Dorsolateral prefrontal cortex (tissue), 122 donors: ENCODE measurements at places on chromosomes 5 and 9.

- no peak for DNase-seq
Measured at GRCh38 chr9:136572003-136572827, 26.4 kb upstream of the NOTCH1 start.

GRCh38 chr5:170846416-170846815, 15.4 kb upstream of the RANBP17 start:
- no peak for DNase-seq

- DNase-seq, result no peak
Measured at GRCh38 chr5:34531751-34532360, 124.3 kb upstream of the RAI14 start.

DNA sequence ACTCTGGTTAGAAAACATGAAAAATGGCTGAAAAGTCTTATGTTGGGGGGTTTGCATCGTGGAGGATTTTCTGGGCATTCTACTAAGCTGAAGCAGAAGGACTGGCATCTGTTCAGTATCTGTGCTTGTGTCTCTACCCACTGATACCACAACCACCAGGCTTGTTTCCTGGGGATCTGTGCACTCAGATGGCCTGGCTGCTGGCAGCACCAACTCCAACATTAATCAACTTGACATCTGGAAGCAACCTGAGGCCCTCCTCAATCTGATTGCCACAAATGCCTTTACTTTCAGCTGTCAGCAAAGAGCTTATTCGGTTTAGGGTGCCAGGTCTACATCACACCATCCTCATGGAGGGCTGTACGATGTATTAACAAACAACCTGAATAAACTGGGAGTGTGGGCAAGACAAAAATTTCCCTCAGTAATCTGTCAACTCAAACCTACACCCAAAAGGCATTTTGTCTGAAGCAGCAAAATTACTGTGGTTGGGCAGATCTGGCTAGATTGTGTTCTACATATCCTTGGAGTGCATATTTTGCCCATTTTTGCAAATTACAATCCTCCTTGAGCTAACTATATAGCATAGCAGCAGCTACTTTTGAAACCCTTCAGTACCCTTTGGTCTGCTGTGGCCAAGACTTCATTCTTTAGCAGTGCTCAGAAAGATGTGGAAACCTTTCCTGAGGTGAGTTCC, 74.6 kb downstream of the FOXD1 start:
- no peak for DNase-seq

DNA sequence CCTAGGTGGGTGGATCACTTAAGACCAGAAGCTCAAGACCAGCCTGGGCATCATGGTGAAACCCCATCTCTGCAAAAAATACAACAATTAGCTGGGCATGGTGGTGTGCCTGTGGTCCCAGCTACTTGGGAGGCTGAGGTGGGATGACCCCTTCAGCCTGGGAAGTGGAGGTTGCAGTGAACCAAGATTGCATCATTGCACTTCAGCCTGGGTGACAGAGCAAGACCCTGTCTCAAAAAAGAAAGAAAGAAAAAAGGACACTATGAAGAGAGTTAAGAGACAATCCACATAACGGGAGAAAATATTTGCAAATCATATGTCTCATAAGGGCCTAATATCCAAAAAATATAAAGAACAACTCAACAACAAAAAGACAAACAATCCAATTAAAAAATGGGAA, 57.9 kb downstream of the NDST1 start:
- no peak for DNase-seq

DNA sequence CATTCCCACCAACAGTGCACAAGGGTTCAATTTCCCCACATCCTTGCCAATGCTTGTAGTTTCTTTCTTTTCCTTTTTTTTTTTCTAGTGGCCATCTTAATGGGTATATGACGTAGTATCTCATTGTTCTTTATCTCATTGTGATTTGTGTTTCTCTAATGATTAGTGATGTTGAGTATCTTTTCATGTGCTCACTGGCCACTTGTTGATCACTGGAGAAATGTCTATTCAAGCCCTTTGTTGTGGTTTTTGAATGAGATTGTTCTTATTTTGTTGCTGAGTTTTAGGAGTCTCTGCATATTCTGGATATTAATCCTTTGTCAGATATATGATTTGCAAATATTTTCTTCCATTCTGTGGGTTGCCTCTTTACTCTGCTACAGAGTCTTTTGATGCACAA, 1.6 kb upstream of the TMED9 start:
- DNase-seq, result no peak

DNA sequence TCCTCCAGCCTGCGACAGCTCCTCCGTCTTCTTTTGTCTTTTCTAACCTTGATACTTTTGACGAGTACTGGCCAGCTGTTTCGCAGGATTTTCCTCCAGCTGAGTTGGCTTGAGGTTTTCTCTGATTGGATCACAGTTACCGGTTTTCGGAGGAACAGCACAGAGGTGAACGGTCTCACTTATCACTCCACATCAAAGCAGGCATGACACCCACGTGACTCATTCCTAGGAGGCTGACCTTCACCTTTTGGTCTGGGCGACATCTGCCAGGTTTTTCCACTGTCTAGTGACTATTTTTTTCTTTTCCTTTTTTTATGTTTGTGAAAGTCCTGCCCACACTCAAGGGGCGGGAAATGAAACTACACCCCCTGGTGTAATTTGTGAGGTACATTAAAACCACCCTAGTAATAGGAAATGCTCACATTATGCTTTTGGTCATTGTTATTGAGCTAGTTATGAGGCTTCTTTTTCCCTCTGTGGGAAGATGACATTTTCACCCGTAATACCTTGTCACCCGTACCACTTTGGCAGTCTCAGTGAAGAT, 319.2 kb downstream of the GADD45G start:
- no peak for DNase-seq

GRCh38 chr5:61999371-61999770, 306.6 kb upstream of the KIF2A start:
- DNase-seq, result no peak

- no peak for DNase-seq
Measured at GRCh38 chr9:98328770-98329169, 73.3 kb upstream of the TBC1D2 start.

DNA sequence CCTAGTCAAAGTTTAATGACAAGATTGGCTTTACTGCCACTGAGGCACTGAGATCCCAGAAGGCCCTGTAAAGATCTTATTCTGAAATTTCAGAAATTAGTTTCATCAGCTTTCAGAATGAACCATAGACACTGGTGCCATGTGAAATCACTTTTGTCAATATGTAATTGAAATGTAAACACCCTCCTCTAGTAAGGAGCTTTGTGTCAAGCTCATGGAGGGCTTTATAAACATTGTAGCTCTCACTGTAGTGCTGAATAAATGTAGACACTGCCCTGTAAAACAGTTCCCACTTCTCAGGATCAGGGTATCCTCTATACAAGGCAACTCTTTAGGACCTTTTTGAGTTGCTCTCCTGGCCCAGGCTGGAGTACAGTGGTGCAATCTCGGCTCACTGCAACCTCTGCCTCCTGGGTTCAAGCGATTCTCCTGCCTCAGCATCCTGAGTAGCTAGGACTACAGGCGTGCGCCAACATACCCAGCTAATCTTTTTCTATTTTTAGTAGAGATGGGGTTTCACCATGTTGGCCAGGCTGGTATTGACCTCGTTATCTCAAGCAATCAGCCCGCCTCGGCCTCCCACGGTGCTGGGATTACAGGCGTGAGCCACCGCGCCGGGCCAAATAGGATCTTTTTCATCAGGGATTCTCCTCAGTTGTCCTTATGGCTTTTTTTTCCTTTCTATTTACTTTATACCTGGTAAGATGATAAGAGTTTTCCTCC, 1823.9 kb upstream of the CDH9 start:
- no peak for DNase-seq

- DNase-seq, result no peak
Measured at GRCh38 chr5:144778561-144778960, 607.9 kb downstream of the KCTD16 start.

- no peak for DNase-seq
Measured at GRCh38 chr9:137918331-137919094, 40.9 kb downstream of the CACNA1B start.

GRCh38 chr9:107907715-107908114, 418.1 kb upstream of the KLF4 start:
- DNase-seq, result no peak

DNA sequence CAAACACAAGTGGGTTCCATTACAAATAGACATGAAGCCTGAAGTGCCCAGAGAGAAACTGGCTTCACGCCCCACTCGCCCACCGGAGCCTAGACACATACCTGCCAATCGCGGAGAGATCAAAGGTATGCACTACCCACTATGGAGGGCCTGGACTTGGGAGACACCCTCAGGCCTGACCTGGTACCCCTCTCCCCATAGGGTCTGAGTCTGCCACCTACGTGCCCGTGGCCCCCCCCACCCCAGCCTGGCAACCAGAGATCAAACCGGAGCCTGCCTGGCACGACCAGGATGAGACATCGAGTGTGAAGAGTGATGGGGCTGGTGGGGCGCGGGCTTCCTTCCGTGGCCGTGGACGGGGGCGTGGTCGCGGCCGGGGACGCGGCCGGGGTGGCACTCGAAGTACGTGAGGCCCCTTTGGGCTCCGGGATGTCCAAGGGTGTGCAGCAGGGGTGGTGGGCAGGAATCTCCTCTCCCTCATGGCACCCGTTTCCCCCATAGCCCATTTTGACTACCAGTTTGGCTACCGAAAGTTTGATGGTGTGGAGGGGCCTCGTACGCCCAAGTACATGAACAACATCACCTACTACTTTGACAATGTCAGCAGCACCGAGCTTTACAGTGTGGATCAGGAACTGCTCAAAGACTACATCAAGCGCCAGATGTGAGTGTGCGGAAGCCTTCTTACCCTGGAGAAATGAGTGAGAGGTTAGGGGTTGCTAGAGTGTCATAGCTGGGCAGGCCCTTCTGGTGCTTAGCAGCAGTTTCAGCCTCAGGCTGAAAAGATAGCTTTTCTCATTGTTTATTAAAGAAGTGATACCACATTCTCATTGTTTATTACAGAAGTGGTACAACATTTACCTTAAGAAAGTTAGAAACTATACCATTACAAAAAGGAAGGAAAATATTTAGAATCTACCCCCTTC, 38.7 kb downstream of the LARP1 start:
- no peak for DNase-seq

DNA sequence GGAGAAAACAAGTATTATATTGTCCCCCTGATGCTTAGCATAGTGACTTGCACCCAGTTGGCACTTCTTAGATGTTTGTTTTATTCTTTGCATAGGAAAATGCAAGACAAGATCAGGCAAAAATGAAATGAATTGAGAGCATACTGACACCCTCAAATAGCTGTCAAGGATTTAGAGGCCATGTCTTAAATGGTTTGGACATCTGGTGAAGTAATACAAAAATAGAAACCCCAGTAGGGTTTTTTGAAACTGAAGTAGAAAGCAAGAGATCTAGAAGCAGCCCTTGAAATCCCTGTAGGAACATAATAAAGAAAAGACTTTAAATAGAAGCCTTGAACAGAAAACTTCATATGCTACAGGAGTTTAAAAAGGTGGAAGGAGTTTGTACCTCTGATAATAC, 174.3 kb downstream of the ANXA1 start:
- no peak for DNase-seq

GRCh38 chr9:69104830-69105527, 69.1 kb upstream of the TJP2 start:
- DNase-seq, result no peak

DNA sequence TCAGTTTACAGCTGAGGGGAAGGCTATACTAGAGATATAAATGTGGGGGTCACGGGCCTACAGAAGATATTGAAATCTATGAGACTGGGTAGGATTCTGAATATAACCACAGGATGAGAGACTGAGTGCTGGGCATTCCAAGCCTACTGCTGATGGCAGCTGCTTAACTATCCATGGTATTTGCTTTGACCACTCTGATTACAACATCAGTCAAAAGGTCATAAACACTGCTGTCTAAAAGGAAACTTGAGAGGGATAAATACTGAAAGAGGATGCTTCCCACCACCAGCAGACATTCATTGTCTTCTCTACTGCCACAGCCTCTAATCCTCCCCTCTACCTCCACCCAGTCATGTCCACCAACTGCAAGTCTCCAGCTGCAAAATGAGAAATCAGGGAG, 3.8 kb downstream of the ZNF622 start:
- no peak for DNase-seq

DNA sequence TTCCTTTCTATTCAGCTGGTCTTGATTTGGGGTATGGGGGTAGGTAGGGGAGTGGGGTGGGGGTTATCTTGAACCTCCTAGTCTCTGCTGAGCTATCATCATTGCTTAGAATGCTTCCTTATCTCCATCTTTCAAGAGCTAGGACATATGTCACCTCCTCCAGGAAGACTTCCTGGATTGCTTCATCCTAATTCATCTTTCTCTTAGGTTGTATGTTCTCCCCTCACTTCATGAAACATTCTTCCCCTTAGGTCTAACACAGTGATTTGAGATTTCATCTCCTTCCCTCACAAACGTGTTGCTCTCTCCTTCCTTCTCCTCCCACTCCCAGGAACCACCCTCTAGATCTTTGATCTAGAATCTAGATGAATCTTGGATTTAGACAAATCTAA, 2.4 kb upstream of the SYNPO start:
- DNase-seq, result no peak

- DNase-seq, result no peak
Measured at GRCh38 chr5:134784946-134785620, 26.5 kb downstream of the DDX46 start.

DNA sequence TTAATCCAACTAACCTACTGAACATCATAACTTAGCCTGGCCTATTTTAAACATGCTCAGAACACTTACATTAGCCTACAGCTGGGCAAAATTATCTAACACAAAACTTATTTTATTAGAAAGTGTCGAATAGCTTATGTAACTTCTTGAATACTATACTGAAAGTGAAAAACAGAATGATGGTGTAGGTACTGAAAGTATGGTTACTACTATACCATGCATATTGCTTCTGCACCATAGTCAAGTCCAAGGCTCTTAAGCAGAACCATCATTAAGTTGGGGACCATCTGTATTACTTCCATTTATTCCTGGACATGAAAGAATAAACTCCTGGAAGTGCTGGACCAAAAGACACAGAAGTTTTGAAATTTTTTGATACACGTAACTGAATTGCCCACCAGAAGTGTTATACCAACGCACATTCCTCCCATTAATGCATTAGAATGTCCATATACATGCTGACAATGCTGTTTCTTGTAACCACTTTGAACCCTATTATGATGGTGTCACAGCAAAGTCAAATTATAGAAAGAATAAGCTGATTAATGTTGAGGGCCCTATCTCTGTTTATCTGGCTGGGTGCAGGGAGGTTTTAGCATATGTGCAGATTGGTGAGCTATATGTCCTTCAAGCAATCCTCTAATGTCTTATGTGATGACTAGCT, 375.7 kb downstream of the ACTL7B start:
- no peak for DNase-seq

GRCh38 chr9:134683714-134684374, 42.2 kb downstream of the COL5A1 start:
- no peak for DNase-seq

GRCh38 chr9:81182431-81182830, 506.9 kb downstream of the TLE1 start:
- DNase-seq, result no peak

DNA sequence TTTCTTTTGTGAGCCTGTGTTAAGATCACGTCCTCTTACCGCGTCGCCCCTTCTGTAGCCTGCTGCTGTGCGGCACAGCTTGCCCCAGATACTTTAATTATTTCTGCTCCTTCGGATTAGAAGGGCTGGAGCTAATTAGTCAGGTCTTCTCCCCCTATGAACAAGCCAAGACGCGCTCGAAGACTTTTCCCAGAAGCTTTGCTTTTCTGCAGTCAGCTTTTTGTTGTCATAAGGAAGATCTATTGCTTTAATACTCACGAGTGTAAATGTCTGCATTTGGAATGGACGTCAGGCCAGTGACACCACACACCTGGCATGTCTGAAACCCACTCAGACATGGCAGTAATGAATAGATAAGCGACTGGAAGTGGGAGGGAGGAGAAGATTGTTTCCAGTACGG, 37.0 kb downstream of the PRUNE2 start:
- DNase-seq, result no peak
